SK-N-SH (cell line): ENCODE measurements at places on chromosomes 12 and 14. TPM values are rescaled to one million over a fixed set of nuclear protein-coding genes. Genes with fewer than 3 reads are reported as not detected.
A peak's percentile ranks its signal among the peaks of the same experiment; 100 is the strongest.

SERPINA9 gene
- not detected in 2 replicates for polyA plus RNA-seq

AKAP6 gene
- 1.7 and 4.1 TPM in 2 replicates for polyA plus RNA-seq

CNIH1 gene
- 145 and 292 TPM in 2 replicates for polyA plus RNA-seq

CFAP251 gene
- 5.7 and 8.0 TPM in 2 replicates for polyA plus RNA-seq

RNFT2 gene
- polyA plus RNA-seq: 3.8 and 4.4 TPM in 2 replicates

ATP2A2 gene
- polyA plus RNA-seq: 83.9 and 120 TPM in 2 replicates

DHH gene
- polyA plus RNA-seq: 0.08 and 0.13 TPM in 2 replicates

OR4E2 gene
- polyA plus RNA-seq: not detected in 2 replicates

- DNase-seq: no peak
- no peaks in the 10 kb centered on the region for H3K4me1 ChIP-seq
- H3K27ac ChIP-seq: peak overlapping the region; percentile 67; the same call in 1 of the 2 replicates
- H3K4me3 ChIP-seq: peak overlapping the region; percentile 60
These were observed 188.9 kb upstream of the FOXG1 start for GRCh38 chr14:28577711-28578131.

DNA sequence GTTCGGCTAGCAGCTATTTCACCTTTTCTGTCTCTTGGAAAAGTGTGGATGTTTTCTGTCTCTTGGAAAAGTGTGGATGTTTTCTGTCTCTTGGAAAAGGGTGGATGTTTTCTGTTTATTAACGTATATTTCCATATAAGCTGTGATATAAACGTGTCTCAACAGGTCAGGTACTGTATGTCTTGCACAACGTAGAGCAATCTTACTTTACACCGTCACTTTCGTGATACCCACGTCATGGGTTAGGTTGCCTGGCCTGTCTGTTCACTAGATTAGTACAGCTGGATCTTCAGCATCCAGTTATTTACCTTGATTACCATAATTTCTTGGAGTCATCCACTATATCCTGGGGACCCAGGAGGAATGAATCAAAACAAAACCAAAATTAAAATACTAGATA lies 14.1 kb downstream of the CLEC7A start:
- H3K36me3 ChIP-seq: no peaks in the 10 kb centered on the region
- no peak overlapping the region for H3K27ac ChIP-seq
- no peak for DNase-seq
- H3K4me1 ChIP-seq: no peaks in the 10 kb centered on the region

DNA sequence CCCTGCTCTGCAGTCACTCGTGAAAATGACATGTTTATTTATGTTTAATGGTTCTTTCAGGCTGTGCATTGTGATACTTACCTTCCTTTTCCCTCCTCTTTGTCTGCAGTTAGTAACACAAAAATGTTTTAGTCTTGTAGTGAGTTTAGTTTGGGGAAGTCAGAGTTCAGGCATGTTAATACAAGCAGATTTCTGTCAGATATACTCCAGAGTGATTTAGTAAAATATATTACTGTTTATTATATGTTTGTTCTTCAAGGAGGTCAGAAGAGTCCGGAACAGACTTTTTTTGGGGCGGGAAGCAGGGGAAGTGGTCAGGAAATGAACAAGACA lies 28.7 kb downstream of the MSRB3 start:
- H3K4me1 ChIP-seq: peaks cover 9% of the 10 kb centered on the region
- no peak for DNase-seq
- no peaks in the 10 kb centered on the region for H3K36me3 ChIP-seq
- no peaks in the 10 kb centered on the region for H3K27me3 ChIP-seq
- no peak overlapping the region for H3K4me3 ChIP-seq
- H3K27ac ChIP-seq: peak overlapping the region; percentile 91

GRCh38 chr12:49616533-49617219 lies 6.7 kb upstream of the PRPF40B start:
- no peak for DNase-seq
- no peak overlapping the region for H3K27ac ChIP-seq
- H3K4me1 ChIP-seq: peaks cover 6% of the 10 kb centered on the region; the same call in 1 of the 2 replicates
- no peaks in the 10 kb centered on the region for H3K36me3 ChIP-seq
- H3K27me3 ChIP-seq: no peaks in the 10 kb centered on the region

DNA sequence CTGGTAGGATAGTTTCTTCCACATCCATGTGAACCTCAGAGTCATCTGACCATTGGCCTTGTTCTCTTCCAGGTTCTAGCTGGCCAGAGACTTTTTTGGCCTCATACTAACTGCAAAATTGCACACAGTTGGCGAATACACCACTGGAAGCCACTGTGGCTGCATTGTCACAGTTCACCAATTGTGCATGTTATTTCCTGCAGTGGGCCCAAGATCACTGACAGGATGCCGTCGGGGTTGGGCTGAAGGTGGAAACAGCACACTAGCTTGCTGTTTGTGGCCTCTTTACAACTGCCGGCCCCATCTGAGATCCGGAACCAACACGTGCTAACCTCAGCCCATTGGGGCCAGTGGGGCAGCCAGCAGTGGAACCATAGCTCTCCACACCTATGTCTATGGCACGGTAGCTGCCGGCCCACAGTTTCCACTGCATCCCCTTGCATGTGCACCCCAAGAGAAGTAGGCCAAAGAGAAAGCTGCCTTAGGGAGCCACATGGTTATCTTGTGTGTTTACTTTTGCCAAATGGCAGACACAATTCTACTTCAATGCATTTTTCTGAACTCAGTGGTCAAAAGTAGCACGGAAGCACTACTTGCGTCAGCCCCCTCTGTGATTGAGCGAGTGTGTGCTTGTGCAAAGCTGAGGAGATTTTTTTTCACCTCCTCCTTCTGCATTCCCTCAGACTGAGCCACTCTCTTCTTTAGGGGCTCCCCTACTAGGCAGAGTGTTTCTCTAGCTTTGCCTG lies 464.0 kb downstream of the RAD51B start:
- DNase-seq: no peak
- H3K4me1 ChIP-seq: peaks cover 2% of the 10 kb centered on the region; the same call in 1 of the 2 replicates
- H3K36me3 ChIP-seq: no peaks in the 10 kb centered on the region
- no peaks in the 10 kb centered on the region for H3K27me3 ChIP-seq

GRCh38 chr12:132578826-132579225 lies 31.6 kb downstream of the LRCOL1 start:
- H3K4me1 ChIP-seq: no peaks in the 10 kb centered on the region
- H3K27me3 ChIP-seq: no peaks in the 10 kb centered on the region
- DNase-seq: no peak
- peaks cover 45% of the 10 kb centered on the region; the same call in 1 of the 2 replicates for H3K36me3 ChIP-seq
- no peak overlapping the region for H3K27ac ChIP-seq

DNA sequence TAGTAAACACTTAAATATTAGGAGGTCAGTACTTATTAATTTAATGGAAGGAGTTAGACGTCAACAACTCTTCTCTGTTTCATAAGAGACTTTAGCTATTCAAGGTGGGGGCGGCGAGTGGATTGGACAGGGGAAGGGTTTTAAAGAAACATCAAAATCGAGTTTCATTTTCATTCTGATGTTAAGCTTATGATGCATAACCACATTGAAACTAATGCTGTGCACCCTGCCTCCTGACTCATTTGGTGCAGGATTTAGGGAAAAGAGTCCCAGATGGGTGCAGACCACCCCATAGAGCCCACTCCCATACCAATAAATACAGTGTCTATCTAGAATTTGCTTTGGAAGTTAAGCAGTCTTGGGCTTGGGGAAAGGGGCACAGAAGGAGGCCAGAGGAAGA lies 7.4 kb downstream of the ZBTB39 start:
- no peaks in the 10 kb centered on the region for H3K27me3 ChIP-seq
- H3K4me3 ChIP-seq: no peak overlapping the region
- DNase-seq: no peak
- peaks cover 64% of the 10 kb centered on the region for H3K36me3 ChIP-seq
- H3K27ac ChIP-seq: no peak overlapping the region

- H3K4me3 ChIP-seq: no peak overlapping the region
- peak; percentile 75 for DNase-seq
- H3K36me3 ChIP-seq: no peaks in the 10 kb centered on the region
- H3K4me1 ChIP-seq: peaks cover 7% of the 10 kb centered on the region
- no peaks in the 10 kb centered on the region for H3K27me3 ChIP-seq
- H3K27ac ChIP-seq: peak overlapping the region; percentile 78
These were observed 11.2 kb upstream of the PYGL start for GRCh38 chr14:50955373-50956043.

GRCh38 chr12:4169531-4169930 lies 104.0 kb upstream of the CCND2 start:
- H3K27ac ChIP-seq: no peak overlapping the region
- no peaks in the 10 kb centered on the region; the same call in 1 of the 2 replicates for H3K27me3 ChIP-seq
- no peak overlapping the region for H3K4me3 ChIP-seq
- H3K36me3 ChIP-seq: no peaks in the 10 kb centered on the region
- H3K4me1 ChIP-seq: no peaks in the 10 kb centered on the region
- no peak for DNase-seq

- H3K27ac ChIP-seq: no peak overlapping the region
- peaks cover 20% of the 10 kb centered on the region; the same call in 1 of the 2 replicates for H3K4me1 ChIP-seq
- DNase-seq: no peak
- no peaks in the 10 kb centered on the region for H3K36me3 ChIP-seq
- H3K4me3 ChIP-seq: no peak overlapping the region
- H3K27me3 ChIP-seq: peaks cover 45% of the 10 kb centered on the region
These were observed 5.6 kb downstream of the CABP1 start for GRCh38 chr12:120646044-120646443.

GRCh38 chr14:105198588-105198987 lies 17.5 kb upstream of the NUDT14 start:
- H3K27ac ChIP-seq: no peak overlapping the region
- H3K4me3 ChIP-seq: no peak overlapping the region
- peaks cover 5% of the 10 kb centered on the region; the same call in 1 of the 2 replicates for H3K4me1 ChIP-seq
- no peak for DNase-seq

GRCh38 chr14:42541535-42542001 lies 934.9 kb downstream of the LRFN5 start:
- no peak for DNase-seq
- H3K27ac ChIP-seq: no peak overlapping the region
- H3K36me3 ChIP-seq: no peaks in the 10 kb centered on the region
- H3K4me3 ChIP-seq: no peak overlapping the region
- no peaks in the 10 kb centered on the region; the same call in 1 of the 2 replicates for H3K4me1 ChIP-seq

- no peaks in the 10 kb centered on the region for H3K27me3 ChIP-seq
- no peak for DNase-seq
- no peak overlapping the region for H3K4me3 ChIP-seq
These were observed 15.0 kb downstream of the DEPDC4 start for GRCh38 chr12:100251917-100252316.

DNA sequence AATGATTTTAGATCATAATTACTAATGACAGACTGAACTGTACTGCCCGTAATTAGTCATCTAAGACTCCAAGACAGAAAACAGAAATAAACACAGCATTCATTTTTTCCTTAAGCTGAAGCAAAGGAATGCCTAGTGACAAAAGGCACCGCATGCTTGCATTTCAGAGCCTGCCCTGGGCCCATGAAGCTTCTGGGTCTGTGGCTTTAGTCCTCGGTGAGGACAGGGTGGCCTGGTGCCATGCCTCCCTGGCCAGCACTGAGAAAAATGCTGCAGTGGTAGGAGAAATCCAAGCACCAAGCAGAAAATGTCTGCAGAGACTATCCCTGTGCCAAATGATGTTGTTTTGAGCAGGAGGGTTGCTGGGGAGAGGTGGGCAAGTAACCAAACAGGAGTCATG lies 171.6 kb downstream of the CALM1 start:
- H3K4me3 ChIP-seq: no peak overlapping the region
- H3K27me3 ChIP-seq: no peaks in the 10 kb centered on the region
- no peaks in the 10 kb centered on the region for H3K4me1 ChIP-seq
- peaks cover 4% of the 10 kb centered on the region for H3K36me3 ChIP-seq

DNA sequence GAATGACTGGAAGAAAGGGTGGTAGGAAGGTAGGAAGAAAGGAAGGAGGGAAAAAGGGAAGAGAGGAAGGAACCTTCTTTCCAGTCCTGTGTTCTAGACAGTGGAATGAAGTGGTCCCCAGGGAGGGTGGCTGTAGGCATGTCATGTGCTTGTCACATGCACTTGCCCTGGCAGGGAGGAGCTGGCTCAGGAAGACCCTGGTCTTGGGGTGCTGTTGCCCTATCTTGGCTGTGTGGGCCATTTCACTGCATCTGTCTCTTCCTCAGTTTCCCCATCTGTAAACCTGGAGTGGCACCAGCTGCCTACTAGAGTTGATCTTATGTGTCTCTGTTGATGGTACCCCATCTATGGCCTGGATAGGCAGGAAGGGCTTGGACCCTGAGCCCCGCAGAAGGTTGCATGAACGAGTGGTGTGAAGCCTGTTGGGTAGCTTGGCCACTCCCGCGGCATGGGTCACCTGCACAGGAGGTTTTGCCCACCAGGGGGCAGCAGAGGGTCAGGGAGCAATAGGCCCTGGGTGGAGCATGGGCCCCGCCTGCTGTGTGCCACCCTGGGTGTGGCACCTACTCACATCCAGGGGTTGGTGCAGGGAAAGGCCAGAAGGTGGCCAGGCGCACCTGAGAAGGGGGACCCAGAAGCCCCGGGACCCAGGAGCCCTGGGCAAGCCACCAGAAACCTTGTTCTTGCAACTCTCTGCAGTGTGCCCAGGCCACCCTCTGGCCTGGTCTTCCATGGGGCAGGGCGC lies 25.1 kb downstream of the MEG3 start:
- no peak overlapping the region for H3K4me3 ChIP-seq
- H3K4me1 ChIP-seq: no peaks in the 10 kb centered on the region
- no peak overlapping the region for H3K27ac ChIP-seq
- H3K36me3 ChIP-seq: no peaks in the 10 kb centered on the region
- H3K27me3 ChIP-seq: no peaks in the 10 kb centered on the region
- peak; percentile 42 for DNase-seq

DNA sequence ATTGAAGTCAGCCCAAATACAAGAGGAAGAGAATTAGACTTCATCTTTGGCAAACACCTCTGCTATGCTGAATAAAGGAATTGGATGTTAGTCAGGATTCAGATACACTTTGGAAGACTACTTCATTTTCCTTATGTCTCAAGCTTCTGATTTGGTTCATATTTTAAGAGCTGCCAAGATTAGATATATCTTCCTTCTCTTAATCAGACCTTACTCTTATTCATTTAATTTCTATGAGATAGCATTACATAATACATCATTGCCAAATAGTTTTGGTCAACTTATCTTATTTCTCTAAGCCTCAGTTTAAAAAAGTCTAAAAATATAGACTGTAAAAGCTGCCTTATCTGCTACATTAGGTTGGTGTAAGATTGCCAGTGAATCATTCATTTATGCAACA lies 330.6 kb upstream of the NAV3 start:
- no peak overlapping the region for H3K27ac ChIP-seq
- H3K4me3 ChIP-seq: no peak overlapping the region
- H3K36me3 ChIP-seq: no peaks in the 10 kb centered on the region
- no peaks in the 10 kb centered on the region for H3K4me1 ChIP-seq
- no peaks in the 10 kb centered on the region for H3K27me3 ChIP-seq

- peak overlapping the region; percentile 91 for H3K27ac ChIP-seq
- no peak overlapping the region for H3K4me3 ChIP-seq
- no peaks in the 10 kb centered on the region for H3K36me3 ChIP-seq
- DNase-seq: peak; percentile 73
These were observed 235.2 kb downstream of the SLC41A2 start for GRCh38 chr12:104722601-104723534.

- H3K27ac ChIP-seq: no peak overlapping the region
- no peaks in the 10 kb centered on the region for H3K27me3 ChIP-seq
- no peak overlapping the region for H3K4me3 ChIP-seq
- no peak for DNase-seq
- H3K36me3 ChIP-seq: no peaks in the 10 kb centered on the region
These were observed 108.8 kb downstream of the RAD51B start for GRCh38 chr14:67928375-67928774.

- no peak overlapping the region for H3K4me3 ChIP-seq
- H3K4me1 ChIP-seq: no peaks in the 10 kb centered on the region
- no peaks in the 10 kb centered on the region for H3K36me3 ChIP-seq
- no peak for DNase-seq
- no peaks in the 10 kb centered on the region for H3K27me3 ChIP-seq
- H3K27ac ChIP-seq: no peak overlapping the region
These were observed 242.3 kb upstream of the GRIP1 start for GRCh38 chr12:66921151-66921550.
